ENCODE measurements at places on chromosomes 2 and 18. TPM values are rescaled to one million over a fixed set of nuclear protein-coding genes. Genes with fewer than 3 reads are reported as not detected.

DNA sequence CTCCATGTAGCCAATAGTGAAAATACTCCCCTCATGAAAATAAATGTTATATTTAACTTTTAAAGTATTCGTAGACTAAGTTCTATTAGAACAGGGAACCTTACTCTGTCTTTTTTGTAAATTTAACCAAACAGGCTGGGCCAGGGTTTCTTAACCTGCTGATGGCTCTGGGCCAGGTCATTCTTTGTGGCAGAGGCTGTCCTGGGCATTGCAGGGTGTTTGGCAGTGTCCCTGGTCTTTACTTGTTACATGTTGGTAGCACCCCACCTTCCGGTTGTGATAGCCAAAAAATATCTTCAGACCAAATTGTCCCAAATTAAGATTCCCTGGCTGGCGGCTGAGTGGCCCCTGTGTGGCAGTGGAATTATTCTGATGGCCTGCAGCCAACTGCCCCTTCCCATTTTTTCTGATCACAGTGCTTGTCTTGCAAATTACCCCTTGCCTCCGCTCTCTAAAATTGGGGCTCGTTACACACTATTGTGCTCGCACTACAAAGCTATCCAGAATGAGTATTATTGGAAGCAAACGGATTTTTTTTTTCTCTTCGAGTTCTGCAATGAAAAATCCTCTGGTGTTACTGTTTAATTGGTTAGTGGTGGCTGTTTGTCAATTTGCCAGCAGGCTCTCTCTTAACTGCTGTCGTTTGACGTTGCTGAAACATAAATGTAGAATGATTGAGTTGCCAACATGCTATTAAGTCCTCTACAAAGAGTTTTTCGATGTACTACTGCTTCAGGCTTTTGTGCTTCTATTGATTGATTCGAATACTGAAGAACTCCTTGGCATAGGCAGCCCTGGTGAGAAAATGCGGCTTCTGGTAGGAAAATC is 216.9 kb downstream of the SH3RF3 start:
- H3K27ac ChIP-seq, result no peak overlapping the region
- H3K27me3 ChIP-seq, result no peaks in the 10 kb centered on the region
- DNase-seq, result no peak

- H3K4me1 ChIP-seq, result peaks cover 57% of the 10 kb centered on the region
- no peak for DNase-seq
- H3K27me3 ChIP-seq, result peaks cover 85% of the 10 kb centered on the region
- peak overlapping the region; percentile 89 for H3K4me3 ChIP-seq
- no peaks in the 10 kb centered on the region for H3K36me3 ChIP-seq
- H3K27ac ChIP-seq, result peak overlapping the region; percentile 59
Observed at GRCh38 chr2:45011121-45011520, 1.9 kb upstream of the SIX2 start.

Gene SF3B1
- 166 TPM for polyA plus RNA-seq

GRCh38 chr2:55025627-55026026 is 24.6 kb downstream of the RTN4 start:
- no peak for DNase-seq
- peak overlapping the region; percentile 8 for H3K4me3 ChIP-seq
- H3K27ac ChIP-seq, result no peak overlapping the region
- no peaks in the 10 kb centered on the region for H3K36me3 ChIP-seq
- H3K27me3 ChIP-seq, result no peaks in the 10 kb centered on the region

Gene ST8SIA5
- not detected for polyA plus RNA-seq

DNA sequence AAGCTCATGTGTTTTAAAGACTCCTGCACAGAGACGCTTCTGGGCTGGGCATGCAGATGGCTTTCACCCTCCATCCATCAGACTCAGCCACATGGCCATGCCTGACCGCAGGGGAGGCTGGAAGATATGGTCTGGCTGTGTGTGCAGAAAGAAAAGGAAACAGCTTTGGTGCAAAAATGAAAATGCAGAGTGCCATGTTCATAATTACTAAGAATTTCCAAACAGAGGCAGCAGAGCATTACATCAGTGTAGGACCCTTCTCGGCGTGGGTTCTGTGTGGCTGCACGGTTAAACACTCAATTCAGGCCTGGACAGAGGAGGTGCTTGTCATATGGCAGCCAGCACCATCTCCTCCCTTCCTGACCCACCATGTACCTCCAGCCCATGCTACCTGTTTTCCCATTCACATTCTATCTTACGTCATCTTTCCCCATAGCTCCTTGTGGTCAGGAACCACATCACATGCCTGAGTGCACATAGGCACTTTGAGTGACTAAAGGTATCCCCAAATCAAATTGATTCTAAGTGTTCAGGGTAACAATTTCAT is 200.3 kb upstream of the ID2 start:
- H3K4me1 ChIP-seq, result peaks cover 41% of the 10 kb centered on the region
- H3K36me3 ChIP-seq, result peaks cover 4% of the 10 kb centered on the region
- H3K4me3 ChIP-seq, result no peak overlapping the region
- peaks cover 76% of the 10 kb centered on the region for H3K27me3 ChIP-seq

Gene TMEM178A
- polyA plus RNA-seq, result not detected

GRCh38 chr2:188523919-188524318 is 232.2 kb downstream of the GULP1 start:
- H3K27me3 ChIP-seq, result no peaks in the 10 kb centered on the region
- H3K4me1 ChIP-seq, result no peaks in the 10 kb centered on the region

Gene ARHGEF4
- not detected for polyA plus RNA-seq

DNA sequence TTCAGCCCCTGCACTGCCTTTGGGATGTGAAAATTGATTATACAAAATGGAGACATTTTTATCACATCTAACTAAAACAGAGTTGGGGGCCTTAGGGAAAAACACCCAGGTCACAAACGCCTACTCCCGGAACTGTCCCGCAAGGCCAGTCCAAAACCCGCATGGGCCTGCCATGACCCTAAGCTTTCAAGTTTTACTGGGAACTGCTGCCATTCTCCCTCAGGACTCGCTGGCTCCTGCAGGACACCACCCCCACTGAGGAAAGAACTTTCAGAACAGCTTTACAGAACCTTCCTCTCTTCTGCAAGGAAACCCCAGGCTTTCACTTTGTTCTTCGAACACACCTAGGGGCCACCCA is 320.4 kb upstream of the HS6ST1 start:
- DNase-seq, result no peak
- peaks cover 3% of the 10 kb centered on the region for H3K27me3 ChIP-seq
- peaks cover 7% of the 10 kb centered on the region for H3K4me1 ChIP-seq
- no peaks in the 10 kb centered on the region for H3K36me3 ChIP-seq
- H3K27ac ChIP-seq, result no peak overlapping the region

- H3K27me3 ChIP-seq, result no peaks in the 10 kb centered on the region
- DNase-seq, result no peak
- H3K27ac ChIP-seq, result no peak overlapping the region
- no peak overlapping the region for H3K4me3 ChIP-seq
- H3K36me3 ChIP-seq, result no peaks in the 10 kb centered on the region
Observed at GRCh38 chr2:144692661-144693060, 172.7 kb upstream of the ZEB2 start.

DNA sequence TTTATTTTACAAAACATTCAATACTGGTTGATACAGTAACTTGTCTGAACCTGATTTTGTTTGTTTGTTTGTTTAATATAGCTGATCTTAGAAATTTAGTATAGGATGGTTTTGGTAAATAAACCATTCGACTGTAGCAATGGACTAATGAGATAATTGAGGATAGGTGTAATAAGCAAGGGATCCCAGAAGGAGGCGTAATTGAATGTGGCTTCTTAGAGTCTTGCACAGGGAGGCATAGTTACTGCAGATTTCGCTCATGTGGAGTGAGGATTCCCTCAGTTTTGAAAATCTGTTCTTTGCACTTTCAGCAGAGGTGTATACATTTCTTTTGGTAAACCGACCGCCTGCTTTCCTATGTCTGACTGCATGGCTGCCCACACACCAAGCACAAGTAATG is 709.6 kb downstream of the SOCS6 start:
- no peak overlapping the region for H3K27ac ChIP-seq
- DNase-seq, result no peak
- no peaks in the 10 kb centered on the region for H3K36me3 ChIP-seq
- no peaks in the 10 kb centered on the region for H3K4me1 ChIP-seq
- H3K27me3 ChIP-seq, result no peaks in the 10 kb centered on the region
- no peak overlapping the region for H3K4me3 ChIP-seq

GRCh38 chr2:144477957-144478311 is 42.0 kb downstream of the ZEB2 start:
- no peak overlapping the region for H3K4me3 ChIP-seq
- DNase-seq, result no peak
- no peaks in the 10 kb centered on the region for H3K27me3 ChIP-seq
- peaks cover 12% of the 10 kb centered on the region for H3K36me3 ChIP-seq
- peaks cover 56% of the 10 kb centered on the region for H3K4me1 ChIP-seq
- H3K27ac ChIP-seq, result peak overlapping the region; percentile 65

- H3K27ac ChIP-seq, result peak overlapping the region; percentile 90
- DNase-seq, result peak; percentile 31
- no peaks in the 10 kb centered on the region for H3K27me3 ChIP-seq
- H3K4me1 ChIP-seq, result peaks cover 37% of the 10 kb centered on the region
- no peaks in the 10 kb centered on the region for H3K36me3 ChIP-seq
Observed at GRCh38 chr18:76495435-76496193, 572 bp upstream of the ZNF516 start.

- H3K27ac ChIP-seq, result no peak overlapping the region
- H3K27me3 ChIP-seq, result peaks cover 24% of the 10 kb centered on the region
- DNase-seq, result no peak
- H3K4me1 ChIP-seq, result no peaks in the 10 kb centered on the region
- H3K36me3 ChIP-seq, result no peaks in the 10 kb centered on the region
Observed at GRCh38 chr2:20173064-20173463, 51.9 kb downstream of the SDC1 start.

Gene IL36B
- not detected for polyA plus RNA-seq

DNA sequence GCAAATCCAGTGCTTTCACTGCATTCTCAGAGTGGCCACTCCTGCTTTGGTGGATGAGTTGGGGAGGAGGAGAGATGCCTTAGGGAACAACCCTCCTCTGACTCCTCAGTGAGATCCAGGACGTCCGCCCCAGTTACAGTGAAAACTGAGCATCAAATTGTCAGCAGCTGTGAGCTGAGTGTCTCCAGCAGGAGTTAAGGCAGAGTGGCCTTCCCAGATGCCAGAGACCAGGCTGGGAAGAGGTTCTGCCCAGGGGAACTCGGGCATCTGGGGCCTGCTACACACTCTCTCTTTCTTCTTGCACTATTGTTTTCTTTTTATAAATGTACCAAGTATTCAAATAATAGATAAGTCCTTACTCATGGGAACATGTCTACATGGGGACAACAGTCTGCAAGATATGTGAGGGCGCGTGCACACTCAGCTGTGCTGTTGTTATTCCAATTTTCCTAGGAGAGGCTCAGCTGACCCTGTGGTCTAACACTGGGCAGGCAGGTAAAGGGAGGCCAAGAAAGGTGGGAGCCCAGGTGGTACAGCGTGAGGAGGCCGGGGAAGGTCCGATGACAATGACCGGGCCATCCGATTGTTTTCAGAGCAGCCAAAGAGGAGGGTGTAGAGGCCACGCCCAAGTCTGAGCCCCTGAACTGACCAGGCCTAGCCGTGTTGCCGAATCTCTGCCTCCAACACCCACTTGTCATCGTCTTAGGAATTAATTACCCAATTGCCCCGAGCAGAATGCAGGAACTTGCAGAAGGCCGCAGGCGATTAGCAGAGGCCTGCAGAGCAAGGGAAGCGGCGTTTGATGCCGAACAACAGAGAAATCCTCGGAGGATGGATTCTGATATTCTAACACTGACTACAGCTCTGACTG is 166.9 kb downstream of the ANAPC1 start:
- no peaks in the 10 kb centered on the region for H3K36me3 ChIP-seq
- H3K4me3 ChIP-seq, result no peak overlapping the region
- H3K4me1 ChIP-seq, result peaks cover 2% of the 10 kb centered on the region
- no peak overlapping the region for H3K27ac ChIP-seq
- H3K27me3 ChIP-seq, result no peaks in the 10 kb centered on the region
- no peak for DNase-seq

- H3K27ac ChIP-seq, result no peak overlapping the region
- H3K4me3 ChIP-seq, result no peak overlapping the region
- no peak for DNase-seq
- H3K27me3 ChIP-seq, result peaks cover 11% of the 10 kb centered on the region
- peaks cover 2% of the 10 kb centered on the region for H3K4me1 ChIP-seq
Observed at GRCh38 chr18:23058746-23059415, 76.4 kb upstream of the CABLES1 start.

- H3K27me3 ChIP-seq, result no peaks in the 10 kb centered on the region
- H3K36me3 ChIP-seq, result no peaks in the 10 kb centered on the region
- peak overlapping the region; percentile 55 for H3K27ac ChIP-seq
- DNase-seq, result no peak
- H3K4me1 ChIP-seq, result peaks cover 22% of the 10 kb centered on the region
- peak overlapping the region; percentile 37 for H3K4me3 ChIP-seq
Observed at GRCh38 chr2:223952280-223952968, 4.8 kb upstream of the MRPL44 start.

- H3K27ac ChIP-seq, result no peak overlapping the region
- H3K27me3 ChIP-seq, result no peaks in the 10 kb centered on the region
- H3K4me1 ChIP-seq, result no peaks in the 10 kb centered on the region
- DNase-seq, result no peak
- no peaks in the 10 kb centered on the region for H3K36me3 ChIP-seq
- H3K4me3 ChIP-seq, result no peak overlapping the region
Observed at GRCh38 chr2:5886462-5886861, 194.3 kb downstream of the SOX11 start.

Gene TYMS
- not detected for polyA plus RNA-seq

- DNase-seq, result no peak
- no peak overlapping the region for H3K27ac ChIP-seq
- no peaks in the 10 kb centered on the region for H3K4me1 ChIP-seq
- no peak overlapping the region for H3K4me3 ChIP-seq
- no peaks in the 10 kb centered on the region for H3K36me3 ChIP-seq
Observed at GRCh38 chr18:12592597-12593127, 65.2 kb downstream of the SPIRE1 start.

DNA sequence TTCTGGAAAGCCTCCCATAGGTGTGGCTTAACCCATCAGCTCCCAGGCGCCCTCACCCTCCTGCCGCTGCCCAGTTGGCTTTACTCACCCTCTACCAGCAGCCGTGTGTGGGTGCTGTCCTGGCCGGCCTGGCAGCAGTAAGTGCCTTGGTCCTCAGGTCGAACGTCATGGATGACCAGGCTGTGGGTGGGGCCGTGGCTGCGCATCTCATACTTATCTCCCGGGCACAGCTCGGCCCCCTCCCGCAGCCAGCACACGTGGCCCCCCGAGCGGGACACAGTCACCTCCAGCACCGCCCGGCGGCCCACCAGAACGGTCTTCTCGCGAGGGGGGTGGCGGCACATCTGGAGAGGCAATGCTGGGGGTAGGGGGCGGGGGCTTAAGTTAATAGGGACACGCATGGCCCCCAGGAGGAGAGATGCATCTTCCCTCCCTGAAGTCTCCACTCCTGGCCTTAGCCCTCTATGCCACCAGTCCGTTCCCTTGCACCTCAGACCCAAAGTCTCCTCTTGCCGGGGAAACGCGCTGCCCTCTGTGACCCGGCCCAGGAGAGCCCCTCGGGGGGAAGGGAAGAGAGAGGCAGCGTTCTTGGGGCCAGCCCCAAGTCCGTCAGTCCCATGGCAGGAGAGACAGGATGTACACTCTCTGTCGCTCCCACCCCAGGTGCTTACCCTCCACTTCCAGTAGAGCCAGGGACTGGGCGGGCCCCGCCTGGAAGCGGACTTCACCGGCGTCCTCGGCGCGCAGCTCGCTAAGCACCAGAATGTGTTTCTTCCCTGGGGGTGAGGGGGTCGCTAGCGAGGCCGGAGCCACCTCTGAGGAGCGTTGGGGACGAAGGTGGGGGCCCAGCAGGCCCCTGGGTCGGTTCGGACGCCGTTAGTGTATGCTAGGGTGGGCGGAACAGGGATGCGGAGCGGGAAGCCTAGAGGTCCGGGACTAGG is 7.9 kb downstream of the TMEM198 start:
- peaks cover 7% of the 10 kb centered on the region for H3K36me3 ChIP-seq
- H3K4me3 ChIP-seq, result peak overlapping the region; percentile 79
- H3K27ac ChIP-seq, result no peak overlapping the region
- H3K27me3 ChIP-seq, result peaks cover 86% of the 10 kb centered on the region

Data from naive B cell (primary cell).